H1 (cell line): ENCODE measurements at places on chromosomes 2 and 18.

- no peaks in the 10 kb centered on the region for H3K4me1 ChIP-seq
- no peaks in the 10 kb centered on the region for H3K36me3 ChIP-seq
- no peak overlapping the region for H3K27ac ChIP-seq
- no peak overlapping the region for H3K4me3 ChIP-seq
- H3K27me3 ChIP-seq: no peaks in the 10 kb centered on the region
These were observed 777.6 kb upstream of the SOX11 start for GRCh38 chr2:4914551-4914950.

- H3K27ac ChIP-seq: no peak overlapping the region
- H3K27me3 ChIP-seq: no peaks in the 10 kb centered on the region
- DNase-seq: no peak
- H3K4me1 ChIP-seq: no peaks in the 10 kb centered on the region
- H3K36me3 ChIP-seq: no peaks in the 10 kb centered on the region
These were observed 67.0 kb downstream of the GALR1 start for GRCh38 chr18:77316641-77317040.

- H3K4me1 ChIP-seq: peaks cover 18% of the 10 kb centered on the region
- H3K36me3 ChIP-seq: no peaks in the 10 kb centered on the region
- no peak overlapping the region for H3K4me3 ChIP-seq
These were observed 47.5 kb upstream of the ROCK2 start for GRCh38 chr2:11391942-11392266.

- H3K27ac ChIP-seq: no peak overlapping the region
- no peaks in the 10 kb centered on the region for H3K4me1 ChIP-seq
- H3K4me3 ChIP-seq: no peak overlapping the region
- no peak for DNase-seq
These were observed 41.1 kb downstream of the ACVR1C start for GRCh38 chr2:157587576-157587975.

DNA sequence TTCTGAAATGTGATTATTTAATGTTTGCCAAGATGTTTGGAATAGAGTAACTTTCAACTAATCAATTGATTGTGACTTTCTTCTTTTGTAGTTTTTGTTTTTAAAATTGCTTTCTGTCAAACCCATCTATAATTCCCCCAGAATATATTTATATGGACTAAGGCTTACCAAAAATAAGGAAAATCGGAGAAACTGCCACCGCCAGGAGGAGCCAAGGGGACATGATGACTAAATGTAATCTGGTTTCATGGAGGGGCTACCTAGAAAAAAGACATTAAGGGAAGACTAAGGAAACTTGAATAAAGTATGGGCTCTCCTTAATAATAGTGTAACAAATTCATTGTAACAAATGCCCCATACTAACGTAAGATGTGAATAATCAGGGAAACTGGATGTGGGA is 19.5 kb downstream of the BOLA3 start:
- H3K4me3 ChIP-seq: no peak overlapping the region
- H3K27ac ChIP-seq: no peak overlapping the region
- H3K27me3 ChIP-seq: no peaks in the 10 kb centered on the region
- DNase-seq: no peak
- no peaks in the 10 kb centered on the region for H3K4me1 ChIP-seq
- H3K36me3 ChIP-seq: no peaks in the 10 kb centered on the region

- DNase-seq: no peak
- no peak overlapping the region for H3K27ac ChIP-seq
- no peaks in the 10 kb centered on the region for H3K27me3 ChIP-seq
- no peaks in the 10 kb centered on the region for H3K36me3 ChIP-seq
- no peak overlapping the region for H3K4me3 ChIP-seq
- no peaks in the 10 kb centered on the region for H3K4me1 ChIP-seq
These were observed 44.3 kb upstream of the FIGN start for GRCh38 chr2:163779970-163780597.

GRCh38 chr2:112075490-112076260 is 20.6 kb downstream of the TMEM87B start:
- no peak overlapping the region for H3K27ac ChIP-seq
- no peaks in the 10 kb centered on the region; the same call in 1 of the 2 replicates for H3K36me3 ChIP-seq
- H3K4me3 ChIP-seq: no peak overlapping the region
- no peaks in the 10 kb centered on the region for H3K27me3 ChIP-seq
- DNase-seq: no peak
- no peaks in the 10 kb centered on the region for H3K4me1 ChIP-seq

DNA sequence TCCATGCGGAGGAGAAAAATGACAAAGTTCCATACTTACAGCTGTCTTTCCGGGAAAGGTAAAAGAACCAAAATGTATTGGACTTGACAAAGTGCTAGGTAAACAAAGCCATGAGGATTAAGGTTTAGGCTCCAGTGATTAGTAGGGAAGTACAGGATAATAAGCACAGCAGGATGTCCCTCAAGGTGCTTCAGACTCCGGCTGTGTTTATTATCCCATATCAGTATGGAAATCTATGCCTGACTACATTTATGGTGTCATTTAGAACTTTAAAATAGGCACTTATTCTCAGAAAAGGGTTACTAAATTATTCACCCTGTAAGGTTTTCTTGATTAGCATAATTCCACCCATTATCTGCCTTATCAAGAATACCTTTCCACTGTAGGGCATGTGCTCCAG is 136.3 kb upstream of the CCDC68 start:
- H3K36me3 ChIP-seq: no peaks in the 10 kb centered on the region
- H3K27me3 ChIP-seq: no peaks in the 10 kb centered on the region
- no peak overlapping the region for H3K4me3 ChIP-seq
- DNase-seq: no peak
- no peak overlapping the region for H3K27ac ChIP-seq

GRCh38 chr2:209591021-209591420 is 167.2 kb downstream of the MAP2 start:
- H3K4me3 ChIP-seq: no peak overlapping the region
- H3K36me3 ChIP-seq: no peaks in the 10 kb centered on the region
- no peak overlapping the region for H3K27ac ChIP-seq
- DNase-seq: no peak
- H3K27me3 ChIP-seq: no peaks in the 10 kb centered on the region

- H3K36me3 ChIP-seq: no peaks in the 10 kb centered on the region
- no peaks in the 10 kb centered on the region for H3K4me1 ChIP-seq
- no peak overlapping the region for H3K27ac ChIP-seq
- DNase-seq: no peak
- H3K4me3 ChIP-seq: no peak overlapping the region
These were observed 39.9 kb downstream of the TANK start for GRCh38 chr2:161199912-161200701.

- no peaks in the 10 kb centered on the region for H3K27me3 ChIP-seq
- no peak overlapping the region for H3K27ac ChIP-seq
- H3K4me1 ChIP-seq: no peaks in the 10 kb centered on the region
- H3K36me3 ChIP-seq: no peaks in the 10 kb centered on the region
- H3K4me3 ChIP-seq: no peak overlapping the region
These were observed 306.7 kb downstream of the SETBP1 start for GRCh38 chr18:44987371-44987770.

GRCh38 chr2:120385355-120386127 is 39.6 kb downstream of the INHBB start:
- no peaks in the 10 kb centered on the region for H3K36me3 ChIP-seq
- no peaks in the 10 kb centered on the region; the same call in none of the 2 replicates for H3K27me3 ChIP-seq
- H3K4me3 ChIP-seq: no peak overlapping the region
- DNase-seq: no peak

DNA sequence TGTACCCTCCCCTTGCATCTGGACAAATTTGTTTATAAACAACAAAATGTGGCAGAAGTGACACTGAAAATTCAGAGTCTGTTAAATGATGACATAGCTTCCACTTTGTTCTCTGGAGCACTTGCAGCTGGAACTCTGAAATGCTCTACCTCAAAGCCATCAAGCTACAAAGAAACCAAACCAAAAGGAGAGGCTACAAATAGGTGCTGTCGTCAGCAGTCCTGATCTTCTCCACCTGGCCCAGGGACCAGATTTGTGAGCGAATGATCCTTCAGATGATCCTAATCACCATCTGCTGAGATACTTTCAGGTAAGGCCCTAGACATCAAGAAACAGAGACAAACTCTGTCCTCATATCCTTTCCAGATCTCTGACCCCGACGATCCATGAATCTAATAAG is 27.9 kb upstream of the PAIP2B start:
- H3K4me1 ChIP-seq: 0 out of 2 replicates have a peak, but pooled peaks cover 2% of the 10 kb centered on the region
- H3K27ac ChIP-seq: no peak overlapping the region
- no peak for DNase-seq
- H3K27me3 ChIP-seq: no peaks in the 10 kb centered on the region

GRCh38 chr2:139142252-139142880 is 362.2 kb upstream of the NXPH2 start:
- no peaks in the 10 kb centered on the region for H3K36me3 ChIP-seq
- H3K4me3 ChIP-seq: no peak overlapping the region
- H3K27ac ChIP-seq: no peak overlapping the region
- no peak for DNase-seq

DNA sequence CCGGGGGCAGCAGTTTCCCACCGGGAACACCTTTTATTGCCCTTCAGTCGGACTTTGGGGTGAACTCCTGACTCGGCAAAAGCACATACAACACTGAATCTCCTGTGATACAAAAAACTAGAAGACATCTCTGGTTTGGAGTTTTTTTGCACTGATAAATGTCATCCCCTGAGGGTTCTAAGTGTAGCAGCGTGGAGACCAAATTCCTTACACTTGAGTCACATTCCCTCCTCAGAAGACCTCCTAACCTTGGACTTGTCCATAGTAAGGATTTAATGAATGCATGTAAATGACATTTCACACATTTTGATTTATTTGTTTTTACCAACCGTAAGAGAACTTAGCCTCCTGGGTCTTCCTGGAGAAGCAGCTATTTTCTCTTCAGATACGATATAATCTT is 54.0 kb upstream of the GPR45 start:
- DNase-seq: no peak
- H3K27me3 ChIP-seq: no peaks in the 10 kb centered on the region
- no peak overlapping the region for H3K27ac ChIP-seq

- peaks cover 3% of the 10 kb centered on the region; the same call in 1 of the 2 replicates for H3K4me1 ChIP-seq
- H3K36me3 ChIP-seq: peaks cover 23% of the 10 kb centered on the region; the same call in 1 of the 2 replicates
- DNase-seq: no peak
- no peak overlapping the region for H3K4me3 ChIP-seq
- no peak overlapping the region for H3K27ac ChIP-seq
These were observed 2.4 kb downstream of the MRPL44 start for GRCh38 chr2:223959688-223960087.

DNA sequence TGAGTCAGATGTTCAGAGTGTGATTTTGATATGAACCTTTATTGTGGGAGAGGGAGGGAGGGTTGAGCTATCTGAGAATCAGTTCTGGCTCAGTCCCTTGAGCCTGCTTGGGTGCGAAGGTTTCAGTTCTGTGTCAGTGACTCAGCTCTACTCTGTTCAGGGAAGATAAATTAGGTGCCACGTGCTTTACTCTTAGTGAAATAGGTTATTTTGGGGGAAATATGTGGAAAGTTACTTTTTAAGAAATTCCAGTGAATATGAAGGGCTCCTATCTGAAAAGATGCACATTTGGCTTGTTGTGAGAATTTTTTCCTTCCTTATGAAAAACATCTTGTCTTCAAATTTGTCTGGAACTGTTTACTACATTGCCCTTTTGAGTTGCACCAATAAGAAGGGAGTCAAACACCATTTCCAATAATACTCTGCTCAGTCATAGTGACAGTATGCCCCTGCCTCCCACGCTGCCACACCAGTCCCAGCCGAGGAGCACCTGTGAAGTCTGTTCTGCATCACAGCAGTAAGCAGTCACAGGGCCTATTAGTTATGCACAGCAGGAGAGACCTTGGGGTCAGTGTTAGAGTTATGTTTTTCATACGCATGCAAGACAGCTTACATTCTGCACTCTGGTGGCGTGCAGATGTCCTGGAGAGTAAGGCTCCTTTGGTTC is 32.8 kb upstream of the DNAH7 start:
- H3K27me3 ChIP-seq: no peaks in the 10 kb centered on the region
- H3K27ac ChIP-seq: no peak overlapping the region
- H3K4me3 ChIP-seq: no peak overlapping the region
- peaks cover 4% of the 10 kb centered on the region; the same call in 1 of the 2 replicates for H3K4me1 ChIP-seq
- DNase-seq: no peak

DNA sequence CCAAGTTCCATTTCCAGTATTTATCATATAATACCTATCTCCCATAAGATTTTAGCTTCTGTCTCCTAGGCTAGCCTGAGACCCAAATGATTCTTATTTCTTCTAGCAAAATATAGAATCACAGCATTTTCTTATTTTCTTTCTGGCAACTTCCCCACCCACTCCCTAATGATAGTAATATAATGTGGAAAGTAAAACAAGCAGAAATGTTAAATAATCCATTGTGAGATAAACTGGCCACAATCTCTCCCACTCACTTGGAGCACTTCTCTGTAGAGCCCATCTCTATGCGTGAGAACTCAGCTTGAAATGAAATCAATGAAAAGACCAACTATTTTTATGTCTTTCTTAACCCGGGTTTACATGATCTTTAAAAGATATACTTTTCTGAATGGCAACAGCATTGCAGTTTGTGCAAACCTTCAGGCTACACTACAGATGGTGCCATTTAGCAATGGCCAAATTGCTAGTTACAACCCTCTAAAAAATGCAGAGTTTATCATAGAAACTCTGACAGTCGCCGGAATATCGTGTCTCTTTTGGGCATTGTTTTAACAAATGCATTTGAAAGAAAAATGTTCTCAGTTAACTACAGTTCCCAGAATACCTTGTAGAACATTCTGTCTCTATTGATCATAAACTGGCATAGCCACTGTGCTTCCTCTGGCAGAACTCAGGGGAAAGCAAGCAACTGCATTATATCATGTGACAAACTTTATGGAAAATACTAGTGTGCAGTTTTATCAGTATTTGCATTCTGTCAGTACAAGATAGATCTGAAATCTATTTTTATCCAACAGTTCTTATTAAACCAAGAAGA is 1407.4 kb upstream of the ZEB2 start:
- H3K27me3 ChIP-seq: no peaks in the 10 kb centered on the region
- H3K4me1 ChIP-seq: no peaks in the 10 kb centered on the region
- no peak overlapping the region for H3K4me3 ChIP-seq
- H3K27ac ChIP-seq: no peak overlapping the region
- no peaks in the 10 kb centered on the region for H3K36me3 ChIP-seq
- no peak for DNase-seq

- no peaks in the 10 kb centered on the region for H3K27me3 ChIP-seq
- no peaks in the 10 kb centered on the region for H3K36me3 ChIP-seq
- no peaks in the 10 kb centered on the region for H3K4me1 ChIP-seq
- no peak for DNase-seq
These were observed 31.3 kb downstream of the USP40 start for GRCh38 chr2:233535271-233535670.

DNA sequence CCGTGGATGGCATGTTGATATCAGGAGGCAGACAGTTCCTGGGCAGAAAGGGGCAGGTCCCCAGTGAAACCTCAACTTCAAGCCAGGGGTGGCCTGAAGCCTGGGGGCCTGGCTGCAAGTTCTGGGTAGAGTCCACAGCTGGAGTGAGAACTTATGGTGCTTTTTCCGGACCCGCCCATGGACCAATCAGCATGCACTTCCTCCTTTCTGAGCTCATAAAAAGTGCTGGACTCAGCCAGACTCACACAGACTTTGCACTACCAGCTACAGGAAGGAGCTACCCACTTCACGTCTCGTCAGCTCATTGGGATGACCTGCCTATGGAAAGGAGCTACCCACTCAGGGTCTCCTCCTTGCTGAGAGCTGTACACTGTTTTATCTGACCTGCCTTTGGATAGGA is 183.1 kb upstream of the MC4R start:
- H3K4me3 ChIP-seq: no peak overlapping the region
- no peak for DNase-seq
- no peaks in the 10 kb centered on the region for H3K27me3 ChIP-seq
- H3K4me1 ChIP-seq: no peaks in the 10 kb centered on the region
